Thyroid gland (tissue), 4 donors: ENCODE measurements at places on chromosomes 4 and X.

GRCh38 chr4:46370531-46370930 lies 19.4 kb downstream of the GABRA2 start:
- no peak for DNase-seq

GRCh38 chr4:136768925-136769275 lies 763.4 kb downstream of the PCDH18 start:
- DNase-seq = no peak

DNA sequence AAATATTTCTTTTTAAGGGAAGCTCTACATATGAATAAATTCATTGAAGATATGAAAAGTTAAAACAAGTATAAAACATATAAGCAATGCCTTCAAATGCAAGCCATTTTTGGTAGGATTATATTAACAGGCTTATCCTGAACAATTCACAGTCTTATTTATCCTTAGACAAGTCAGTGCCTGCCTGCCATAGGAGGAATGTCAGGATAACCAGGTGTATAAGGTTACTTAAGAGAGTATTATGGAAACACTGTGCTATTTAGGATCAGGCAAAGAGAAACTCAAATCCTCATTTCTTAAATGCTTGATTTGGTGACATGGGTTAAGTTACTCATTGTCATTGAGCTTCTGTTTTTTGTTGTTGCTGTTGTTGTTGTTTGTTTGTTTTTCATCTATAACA lies 2029.9 kb upstream of the AGA start:
- no peak for DNase-seq

DNA sequence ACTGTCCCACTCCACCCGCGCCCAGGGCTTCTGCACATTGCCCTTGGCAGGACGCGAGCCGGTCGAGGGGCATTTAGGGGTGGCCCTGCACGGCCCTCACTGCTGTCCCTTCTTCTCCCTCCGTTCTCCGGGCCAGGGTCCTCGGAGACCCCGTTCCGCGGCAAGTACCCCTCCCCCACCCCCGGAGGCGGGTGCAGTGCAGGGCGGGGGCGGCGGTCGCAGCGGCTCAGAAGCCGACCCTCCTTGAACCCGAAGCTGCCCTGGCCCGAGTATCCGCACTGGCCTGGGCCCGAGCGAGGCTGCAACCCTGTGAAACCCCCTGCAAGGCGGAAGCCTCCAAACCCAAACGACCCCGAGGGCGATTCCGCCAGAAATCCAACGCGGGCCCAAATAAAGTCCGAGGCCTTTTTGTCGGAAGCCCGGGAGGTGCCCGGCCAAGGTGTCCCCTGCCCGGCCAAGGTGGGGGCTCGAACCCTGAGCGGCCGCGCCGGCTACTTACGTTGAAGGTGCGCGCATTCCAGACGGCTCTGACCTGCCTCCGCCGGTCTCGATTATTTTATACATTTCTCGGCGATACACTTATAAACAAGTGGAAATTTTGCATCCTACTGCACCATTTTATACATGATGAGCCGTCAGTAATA lies 53.1 kb upstream of the TMEM33 start:
- no peak for DNase-seq

GRCh38 chr4:23969635-23970145 lies 79.8 kb upstream of the PPARGC1A start:
- DNase-seq = no peak

DNA sequence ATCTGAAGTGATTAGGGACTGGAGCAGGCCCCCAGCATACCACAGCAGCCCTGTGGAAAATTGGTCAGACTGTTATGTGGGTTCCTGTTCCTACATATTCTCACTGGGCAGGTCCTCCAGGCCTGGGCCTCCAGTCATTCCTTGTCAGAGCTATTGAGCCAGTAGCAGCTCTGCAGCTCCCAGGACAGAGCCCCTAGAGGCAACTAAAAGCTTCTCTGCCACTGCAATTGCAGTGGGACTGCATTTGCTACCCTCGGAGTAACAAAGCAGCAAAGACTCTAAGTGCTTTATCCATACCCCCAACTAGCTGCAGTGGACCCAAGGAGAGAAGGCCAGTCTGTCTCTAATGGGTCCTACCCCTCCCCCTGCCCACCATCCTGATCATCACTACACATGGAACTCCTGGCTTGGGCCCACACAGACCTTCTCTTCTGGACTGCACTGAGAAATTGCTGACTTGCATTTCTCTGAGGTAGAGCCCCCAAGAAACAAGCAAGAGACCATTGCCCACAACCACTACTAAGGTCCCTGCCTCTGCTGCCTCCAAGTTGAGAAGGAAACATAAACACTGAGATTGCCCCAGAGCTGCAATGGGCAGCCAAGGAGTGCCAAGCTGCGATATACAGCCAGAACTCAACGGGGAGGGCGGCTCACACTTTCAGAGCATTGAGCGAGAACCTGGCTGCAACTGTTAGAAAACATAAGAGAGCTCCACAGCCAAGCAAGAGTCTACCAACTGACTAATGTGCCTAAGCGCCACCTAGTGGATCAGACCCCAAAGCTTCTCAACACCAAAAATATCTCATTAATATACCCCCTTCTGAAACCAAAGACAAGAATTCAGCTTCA lies 738.7 kb upstream of the NDST4 start:
- peak; percentile 28 for DNase-seq

- no peak for DNase-seq
These were observed 3.1 kb upstream of the CDKL5 start for GRCh38 chrX:18422325-18422724.

GRCh38 chr4:143711543-143712154 lies 11.2 kb upstream of the FREM3 start:
- no peak for DNase-seq

- DNase-seq = no peak
These were observed 80.9 kb downstream of the FAM114A1 start for GRCh38 chr4:38948551-38948950.

DNA sequence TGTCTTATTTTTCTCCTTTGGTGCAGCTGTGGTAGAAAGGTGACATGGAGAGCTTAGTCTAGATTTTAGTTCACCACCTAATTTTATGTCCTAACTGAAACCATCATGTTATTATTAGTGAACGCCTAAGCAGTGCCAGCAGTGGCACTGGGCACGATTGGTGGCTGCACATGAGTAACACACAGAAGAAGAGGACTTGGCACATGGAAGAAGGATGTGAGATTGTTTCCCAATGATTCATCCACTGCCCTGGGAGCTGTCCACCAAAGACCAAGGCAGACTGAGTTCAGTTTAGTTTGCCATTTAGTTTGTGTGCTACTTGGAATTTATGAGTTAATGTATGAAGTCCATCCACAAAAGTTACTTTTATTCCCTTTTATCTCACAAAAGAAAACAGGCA lies 68.1 kb upstream of the NAP1L5 start:
- peak; percentile 83 for DNase-seq

DNA sequence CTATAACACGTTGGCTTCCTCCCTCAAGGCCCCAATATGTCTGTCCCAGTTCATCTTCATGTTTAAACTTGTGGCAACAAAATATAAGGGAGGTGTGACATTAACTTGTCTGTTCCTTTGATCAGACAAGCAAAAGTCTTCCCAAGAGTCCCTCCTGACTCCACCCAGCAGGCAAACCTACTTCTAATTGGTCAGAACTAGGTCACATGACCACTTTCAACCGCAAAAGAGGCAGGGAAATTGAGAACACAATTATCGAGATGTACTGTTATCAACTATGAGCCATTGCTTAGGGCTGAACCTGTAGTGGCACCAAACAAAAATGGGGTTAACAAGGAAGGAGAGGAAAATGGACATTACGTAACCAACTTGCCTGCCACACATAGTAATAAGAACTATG lies 246.8 kb upstream of the TET2 start:
- no peak for DNase-seq

DNA sequence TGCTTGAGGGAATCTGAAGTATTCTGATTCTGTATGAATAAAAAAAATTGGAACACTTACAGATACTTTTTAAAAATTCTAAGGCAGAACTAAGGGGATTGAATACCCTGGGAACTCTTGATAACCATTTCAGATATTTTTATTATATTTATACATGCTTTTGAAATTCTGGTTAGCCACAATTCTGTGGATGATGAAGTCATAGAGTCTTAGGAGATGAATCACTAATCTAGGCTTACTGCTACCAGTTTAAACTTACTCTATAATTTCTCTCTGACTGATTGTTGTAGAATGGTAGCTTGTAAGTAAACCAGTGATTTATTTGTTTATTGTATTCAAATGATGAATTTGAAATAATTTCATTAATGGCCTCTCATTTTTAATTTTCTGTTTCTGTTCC lies 11.4 kb upstream of the SLAIN2 start:
- no peak for DNase-seq

GRCh38 chr4:16227462-16227868 lies 1.2 kb upstream of the TAPT1 start:
- DNase-seq = peak; percentile 62

- no peak for DNase-seq
These were observed 139.2 kb upstream of the RBPJ start for GRCh38 chr4:26181616-26182015.

GRCh38 chr4:31081366-31081765 lies 361.2 kb downstream of the PCDH7 start:
- DNase-seq = no peak

DNA sequence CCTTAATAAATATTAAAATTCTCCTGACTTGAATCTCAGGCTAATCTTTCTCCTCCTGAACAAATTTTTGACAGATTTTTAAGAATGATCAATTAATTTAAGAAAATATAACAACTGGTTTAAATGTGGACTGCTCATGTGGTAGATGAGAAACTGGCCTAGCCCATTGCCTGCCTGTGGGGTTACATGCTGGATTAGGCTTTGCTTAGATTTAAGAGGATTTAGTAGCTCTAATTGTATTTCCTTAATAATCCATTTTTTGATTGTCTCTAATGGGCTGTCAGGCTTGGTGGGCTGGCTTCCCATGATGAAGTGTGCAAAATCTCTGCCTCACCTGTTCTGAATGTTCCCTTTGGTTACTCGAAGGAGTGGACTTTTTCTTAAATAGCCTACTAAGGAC lies 27.8 kb upstream of the LIMCH1 start:
- no peak for DNase-seq

- DNase-seq = peak; percentile 81
These were observed at the start of gene MID1 for GRCh38 chrX:10620121-10620699. TSS of gene MID1 (minus strand) at chrX:10620585. CDS start at chrX:10567547, 53,038 bp downstream.

GRCh38 chr4:172786039-172786792 lies 382.4 kb upstream of the GALNT7 start:
- DNase-seq = peak; percentile 78

DNA sequence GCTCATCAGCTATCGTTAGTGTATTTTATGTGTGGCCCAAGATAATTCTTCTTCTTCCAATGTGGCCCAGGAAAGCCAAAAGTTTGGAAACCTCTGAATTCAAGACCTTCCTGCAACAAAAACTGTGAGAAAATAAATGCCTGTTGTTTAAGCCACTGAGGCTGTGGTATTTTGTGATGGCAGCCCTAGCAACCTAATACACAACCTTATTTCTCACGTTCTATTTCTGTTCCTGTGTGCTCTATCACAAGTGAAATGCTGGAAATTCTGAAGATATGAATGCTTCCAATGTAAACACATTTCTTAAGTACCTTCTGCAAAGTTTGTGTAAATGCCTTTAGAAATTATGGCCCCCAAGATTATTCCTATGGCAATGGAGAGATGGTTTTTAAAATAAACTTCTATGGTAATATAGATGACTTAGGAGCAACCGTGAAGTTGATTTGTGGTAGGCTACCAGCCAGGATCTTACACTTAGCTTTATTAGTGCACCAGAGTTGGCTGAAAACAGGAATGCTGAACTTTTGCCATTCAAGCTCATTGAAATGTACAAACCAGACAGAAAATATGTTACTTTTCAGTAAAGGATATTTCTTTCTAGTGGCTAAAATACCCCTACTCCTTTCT lies 148.0 kb downstream of the USP46 start:
- no peak for DNase-seq

DNA sequence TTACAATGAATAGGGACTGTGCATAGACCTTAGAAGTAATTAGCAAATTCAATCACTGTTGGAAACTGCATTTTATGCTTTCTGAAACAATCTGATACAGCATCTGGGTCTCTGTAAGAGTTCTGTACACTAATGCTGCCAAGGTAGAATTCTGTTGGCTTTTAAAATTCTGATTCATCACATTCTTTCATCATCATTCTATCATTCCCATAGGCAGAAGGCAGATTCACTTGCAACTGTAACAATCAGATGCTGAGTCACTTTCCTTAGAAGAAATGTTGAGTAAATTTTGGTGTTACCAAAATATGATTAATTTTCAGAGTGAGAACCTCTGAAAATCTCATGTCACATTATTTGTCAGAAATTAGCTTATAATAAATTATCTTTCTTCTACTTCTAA lies 267.2 kb downstream of the MAPK10 start:
- no peak for DNase-seq

GRCh38 chr4:26874110-26874509 lies 13.5 kb downstream of the STIM2 start:
- no peak for DNase-seq

- no peak for DNase-seq
These were observed 85.0 kb upstream of the ADRA2C start for GRCh38 chr4:3681191-3681590.

DNA sequence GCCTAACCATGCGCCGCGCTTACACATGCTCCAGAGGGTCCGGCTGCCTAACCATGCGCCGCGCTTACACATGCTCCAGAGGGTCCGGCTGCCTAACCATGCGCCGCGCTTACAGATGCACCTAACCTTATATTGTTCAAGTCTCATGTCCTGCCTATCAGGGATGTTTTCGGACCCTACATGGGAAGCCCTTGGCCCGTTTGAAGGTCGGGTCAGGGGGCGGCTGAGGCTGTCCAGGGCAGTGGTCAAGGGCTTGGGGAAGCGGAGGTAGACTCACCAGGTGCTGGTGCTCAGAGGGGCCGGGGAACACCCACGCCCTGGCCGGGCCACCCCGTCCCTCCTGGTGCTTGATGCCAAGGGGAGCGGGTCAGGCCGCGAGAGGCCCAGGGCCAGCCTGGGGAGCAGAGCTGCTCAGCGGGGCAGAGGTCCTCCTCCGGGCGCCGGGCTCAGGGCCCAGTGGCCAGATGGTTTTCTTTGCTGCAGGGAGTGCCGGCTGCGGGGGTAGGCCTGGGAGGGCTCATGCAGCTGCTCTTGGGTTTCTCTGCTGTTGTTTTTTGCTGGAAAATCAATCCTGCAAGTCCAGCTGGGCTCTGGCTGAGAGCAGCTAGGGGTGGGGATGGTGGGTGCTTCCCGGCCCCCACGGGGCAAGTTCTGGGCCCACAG lies 35.4 kb upstream of the SPON2 start:
- peak; percentile 65 for DNase-seq

- DNase-seq = no peak
These were observed 40.4 kb upstream of the MAOA start for GRCh38 chrX:43615660-43616059.
